ENCODE measurements at places on chromosomes 7 and 10. TPM values are rescaled to one million over a fixed set of nuclear protein-coding genes. Genes with fewer than 3 reads are reported as not detected.
A peak's percentile ranks its signal among the peaks of the same experiment; 100 is the strongest.

DNA sequence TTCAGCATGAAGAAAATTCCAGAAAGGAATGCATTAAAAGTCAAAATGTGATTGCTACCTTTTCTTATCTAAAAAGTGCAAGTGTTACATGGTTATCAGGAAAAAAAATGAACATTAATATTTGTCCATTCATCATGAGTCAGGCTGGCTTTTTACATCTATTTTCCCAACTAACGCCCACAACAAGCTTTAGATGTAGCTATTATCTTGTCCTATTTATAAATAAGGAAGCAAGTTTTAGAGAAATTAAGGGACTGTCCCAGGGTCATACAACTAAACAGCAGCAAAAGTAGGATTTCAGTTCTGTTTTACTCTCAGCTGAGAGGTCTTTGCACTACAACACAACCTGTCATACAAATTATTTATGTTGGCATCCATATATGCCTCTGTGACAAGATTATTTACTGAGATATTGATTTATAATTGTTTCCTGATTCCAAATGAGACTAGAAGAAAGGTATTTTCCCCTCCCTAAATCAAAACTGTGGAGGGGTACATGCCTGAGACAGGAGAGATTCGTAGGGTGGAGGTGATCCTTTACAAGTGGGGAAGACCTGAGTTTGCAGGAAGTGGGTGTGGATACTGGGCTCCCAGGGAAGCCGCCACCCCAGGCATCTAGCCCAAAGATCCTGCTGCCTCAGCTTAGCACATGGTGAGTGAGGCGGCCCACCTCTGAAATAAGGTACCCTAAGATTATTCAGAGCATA lies 57.2 kb upstream of the ARID5B start:
- no peak for DNase-seq

- DNase-seq, result no peak
These were observed 504.4 kb downstream of the LRMDA start for GRCh38 chr10:75935650-75936400.

DNA sequence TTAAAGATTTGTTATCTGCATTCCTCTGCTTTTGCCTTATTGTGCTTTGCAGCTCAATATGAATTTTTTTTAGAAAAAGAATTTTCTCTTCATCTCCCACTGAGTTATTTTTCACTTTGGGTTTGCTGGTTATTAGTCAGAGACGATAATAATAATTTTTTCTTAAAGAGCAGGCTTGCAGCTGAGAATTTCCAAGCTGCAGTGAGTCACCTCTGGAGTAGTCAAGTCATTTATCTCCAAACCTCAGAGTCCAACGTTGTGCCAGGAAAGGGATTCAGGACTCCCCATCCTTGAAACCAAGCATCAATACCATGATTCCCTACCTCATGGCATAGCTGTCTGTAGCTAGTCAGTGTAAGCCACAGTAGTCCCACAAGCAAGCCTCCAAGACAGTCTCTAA lies 15.2 kb upstream of the EGR2 start:
- DNase-seq, result no peak

- DNase-seq, result peak; percentile 30
These were observed 181.3 kb downstream of the MAGI2 start for GRCh38 chr7:79272066-79272669.

The MEST gene
- 49.5 TPM for total RNA-seq

Data from HepG2 (cell line).